ENCODE measurements at places on chromosomes 2 and 18.

GRCh38 chr2:183093857-183094657, 15.5 kb downstream of the DUSP19 start:
- no peak for DNase-seq

GRCh38 chr2:119668546-119668945, 10.5 kb upstream of the TMEM177 start:
- no peak for DNase-seq

GRCh38 chr2:190649798-190650390, 1.0 kb downstream of the NAB1 start:
- no peak for DNase-seq

- no peak for DNase-seq
These were observed 42.5 kb upstream of the TTC32 start for GRCh38 chr2:19944205-19944845.

DNA sequence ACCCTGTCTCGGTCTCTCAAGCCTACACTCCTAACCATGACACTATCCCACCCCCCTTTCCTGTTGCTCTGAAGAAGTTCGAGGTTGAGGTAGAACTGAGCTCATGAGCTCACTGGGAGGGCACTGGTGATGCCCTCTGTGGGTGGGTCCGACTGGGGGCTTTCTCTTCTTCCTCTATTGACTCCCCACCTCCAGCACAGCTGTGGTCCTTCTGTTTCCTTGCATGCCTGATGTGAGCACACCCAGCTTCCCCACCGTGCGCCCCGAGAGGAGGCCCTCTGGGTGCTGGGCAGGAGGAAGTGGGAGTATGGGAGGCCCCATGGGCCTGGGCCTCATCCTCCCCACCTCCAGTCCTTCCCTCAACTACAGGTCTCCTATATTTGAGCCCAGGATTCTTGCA, 20.9 kb downstream of the SPEG start:
- DNase-seq, result no peak

- no peak for DNase-seq
These were observed 131.5 kb downstream of the CPS1 start for GRCh38 chr2:210687786-210688470.

- DNase-seq, result no peak
These were observed 30.0 kb upstream of the SULT1C4 start for GRCh38 chr2:108347786-108348185.

DNA sequence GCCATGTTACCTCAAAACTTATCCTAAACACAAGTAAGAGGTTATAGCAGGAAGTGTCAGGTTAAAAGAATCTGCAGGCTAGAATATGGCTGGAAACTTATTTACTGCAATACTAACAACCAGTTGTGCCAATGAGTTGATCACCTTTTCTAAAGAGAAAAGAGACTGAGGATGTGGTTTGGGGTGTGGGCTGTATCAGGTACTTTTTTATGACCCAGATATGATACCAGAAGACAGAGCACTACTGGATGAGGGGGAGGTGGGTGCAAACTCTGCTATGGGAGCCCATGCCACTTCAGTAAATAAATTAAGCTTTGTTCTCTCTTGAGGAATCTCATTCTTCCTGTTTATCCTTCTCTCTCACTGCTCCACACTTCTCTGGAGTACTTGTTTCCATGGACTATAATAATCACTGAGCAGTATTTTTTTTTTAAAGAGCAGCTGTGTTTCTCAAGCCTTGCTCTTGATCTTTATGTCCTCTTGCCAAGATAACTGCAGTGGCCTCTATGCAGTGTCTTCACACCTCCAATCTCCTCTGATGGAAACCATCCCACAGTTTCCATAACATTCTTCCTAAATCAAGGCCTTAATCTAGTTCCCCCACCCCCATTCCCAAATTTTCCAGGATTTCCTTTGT, 51.2 kb upstream of the NOSTRIN start:
- DNase-seq, result no peak

DNA sequence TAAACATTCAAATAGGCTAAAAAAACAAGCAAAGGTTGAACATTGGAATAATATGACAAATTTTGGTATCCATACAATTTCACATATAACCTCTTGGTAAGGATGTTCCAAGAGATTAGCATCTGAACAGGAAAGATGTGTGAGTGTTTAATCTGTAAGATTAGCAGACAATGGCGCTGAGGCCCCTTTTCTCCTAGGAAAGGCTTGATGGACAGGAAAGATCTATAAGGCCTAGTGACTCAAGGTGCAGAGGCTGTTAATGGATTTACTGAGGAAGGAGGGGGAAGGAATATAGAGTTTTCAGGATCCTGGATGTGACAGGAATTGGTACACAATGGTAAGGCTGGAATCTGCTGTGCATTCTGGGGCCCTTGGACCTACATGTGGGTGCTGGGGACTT, 48.1 kb upstream of the SMAD2 start:
- peak; percentile 59 for DNase-seq

DNA sequence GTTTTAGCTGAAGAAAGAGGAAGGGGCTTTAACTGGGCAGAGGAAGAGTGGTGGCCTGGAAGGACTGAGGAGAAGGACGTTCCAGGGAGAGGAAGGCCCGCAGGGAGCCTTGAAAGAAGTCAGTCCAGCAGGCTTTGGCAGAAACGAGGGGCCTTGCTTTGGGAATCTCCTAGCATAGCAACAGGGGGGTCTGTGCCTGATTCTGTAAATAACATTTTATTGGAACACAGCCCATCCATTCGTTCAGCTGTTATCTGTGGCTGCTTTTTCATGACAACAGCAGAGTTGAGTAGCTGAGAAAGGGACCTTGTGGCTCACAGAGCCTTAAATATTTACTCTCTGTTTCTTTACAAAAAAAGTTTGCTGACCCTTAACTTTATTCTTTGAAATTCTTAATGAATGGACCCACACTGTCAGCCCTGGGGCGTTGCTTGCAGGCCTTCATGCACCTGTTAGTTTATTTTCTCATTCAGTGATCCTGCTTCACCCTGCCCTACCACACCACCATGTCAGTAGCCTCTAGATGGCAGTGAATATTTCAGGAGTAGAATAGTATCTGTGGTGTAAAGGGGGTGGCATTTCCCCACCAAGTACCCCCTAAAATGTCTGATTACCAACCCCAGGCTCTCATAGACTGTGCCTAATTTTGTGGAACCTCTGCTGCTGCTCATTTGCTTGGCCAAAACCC, 61.0 kb downstream of the MGAT5 start:
- no peak for DNase-seq

- DNase-seq, result no peak
These were observed 26.8 kb downstream of the SMAD7 start for GRCh38 chr18:48923746-48924629.

DNA sequence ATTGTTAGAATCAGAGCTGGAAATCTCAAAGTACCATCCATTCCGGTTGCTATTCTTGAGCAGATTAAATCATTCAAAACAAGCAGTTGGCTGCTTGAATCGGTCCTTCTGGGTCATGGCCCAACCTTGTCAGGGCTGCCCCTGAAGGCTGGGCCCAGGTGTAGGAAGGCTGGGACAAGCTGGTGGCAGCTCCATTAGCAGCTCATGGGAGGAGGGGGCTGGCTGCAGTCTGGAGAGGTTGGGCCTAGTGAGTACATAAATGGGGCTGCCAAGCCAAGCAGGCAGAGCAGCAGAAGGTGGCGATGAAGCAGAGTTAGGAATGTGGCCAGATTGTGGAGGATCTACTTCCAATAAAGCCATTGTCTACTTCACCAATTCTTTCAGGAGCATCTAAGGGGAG, 81.4 kb downstream of the ADCYAP1 start:
- peak; percentile 40 for DNase-seq

GRCh38 chr18:61575419-61575818, 242.2 kb downstream of the CDH20 start:
- no peak for DNase-seq

DNA sequence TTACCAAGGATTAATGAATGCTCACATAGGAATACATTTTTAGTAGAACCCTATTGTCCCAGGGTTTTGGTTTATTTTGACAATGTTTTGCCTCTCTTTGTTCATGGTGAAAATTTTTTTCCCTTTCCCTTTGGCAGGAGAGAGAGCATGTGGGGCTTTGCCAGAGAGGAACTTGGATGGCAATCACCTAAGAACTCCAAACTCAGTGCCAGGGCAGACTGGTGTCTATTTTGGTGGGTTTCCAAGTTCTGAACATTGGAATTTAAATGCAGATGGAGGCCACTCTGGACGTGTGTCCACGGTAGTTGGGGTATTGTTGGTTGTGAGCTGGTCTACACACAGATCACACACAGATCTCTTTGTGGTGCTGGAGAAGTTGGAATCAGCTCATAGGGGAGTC, 2091.1 kb upstream of the PIK3C3 start:
- DNase-seq, result no peak

GRCh38 chr2:69001879-69002278, 11.1 kb upstream of the ANTXR1 start:
- no peak for DNase-seq
